ENCODE measurements at places on chromosomes 11 and 22. TPM values are rescaled to one million over a fixed set of nuclear protein-coding genes. Genes with fewer than 3 reads are reported as not detected.
A peak's percentile ranks its signal among the peaks of the same experiment; 100 is the strongest.

DNA sequence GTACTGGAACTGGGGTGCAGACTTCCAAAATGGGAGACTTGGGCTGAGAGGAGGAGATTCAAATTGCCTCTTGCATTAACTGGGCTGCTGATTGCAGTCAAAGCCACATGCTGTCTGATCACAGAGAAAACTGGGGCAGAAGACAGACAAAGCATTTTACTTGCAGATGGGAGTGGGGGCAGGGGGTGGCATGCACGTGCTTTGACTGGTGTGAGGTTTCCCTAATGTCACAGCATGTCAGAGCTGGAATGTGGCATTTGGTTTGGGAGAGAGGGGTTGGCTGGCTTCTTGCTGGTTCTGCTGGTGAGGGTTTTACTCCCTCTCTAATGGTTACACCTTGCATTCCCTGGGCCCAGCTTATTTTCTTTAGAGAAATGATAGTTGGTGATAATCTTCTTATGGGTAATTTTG is 2.9 kb downstream of the TUB start:
- DNase-seq = no peak

DNA sequence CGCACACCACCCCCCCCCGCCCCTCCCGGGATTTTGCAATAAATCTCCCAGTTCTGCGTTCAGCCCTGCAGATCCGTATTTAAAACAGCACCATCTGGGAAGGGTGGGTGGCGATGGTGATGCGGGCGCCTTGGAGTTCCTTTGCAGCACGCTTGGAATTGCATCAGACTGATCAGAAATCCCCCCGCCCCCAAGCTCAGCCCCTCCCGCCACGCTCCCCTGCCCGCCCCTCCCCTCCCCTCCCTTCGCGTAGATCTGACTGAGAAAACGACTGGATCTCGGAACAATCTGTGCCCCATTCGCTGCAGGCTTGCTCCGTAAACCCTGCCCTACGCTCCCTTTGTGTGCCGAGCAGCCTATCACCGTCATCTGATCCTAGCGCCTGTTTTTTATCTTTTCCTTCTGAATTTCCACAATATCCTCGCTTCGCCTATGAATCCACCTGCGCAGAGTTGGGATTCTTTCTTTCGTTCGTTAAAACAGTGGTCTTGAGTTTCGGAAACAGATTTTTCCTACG is 18.1 kb upstream of the BDNF start:
- peak; percentile 20 for DNase-seq

- no peak for DNase-seq
Observed at GRCh38 chr11:79783833-79784232, 343.0 kb upstream of the TENM4 start.

- no peak for DNase-seq
Observed at GRCh38 chr11:131579932-131580387, 209.5 kb downstream of the NTM start.

The RNF215 gene
- 9.0 TPM for total RNA-seq

GRCh38 chr22:18013947-18014346 is 10.4 kb downstream of the MICAL3 start:
- DNase-seq = no peak

The DDX25 gene
- total RNA-seq = 0.54 TPM

DNA sequence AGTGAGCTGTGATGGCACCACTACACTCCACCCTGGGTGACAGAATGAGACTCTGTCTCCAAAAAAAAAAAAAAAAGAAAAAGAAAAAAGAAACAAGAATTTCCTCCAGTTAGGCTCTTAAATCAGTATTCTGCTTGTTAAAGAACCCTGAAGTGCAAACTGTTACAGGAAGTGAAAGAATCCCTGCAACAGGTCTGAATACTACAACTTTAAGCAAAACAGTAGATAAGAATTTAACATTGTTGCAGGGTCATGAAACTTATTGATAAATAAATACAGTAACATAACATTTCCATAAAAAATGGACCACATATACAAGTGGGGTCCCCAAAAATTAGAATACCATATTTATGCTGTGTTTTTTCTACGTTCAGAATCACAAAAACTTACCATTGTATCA is 35.8 kb downstream of the FCHSD2 start:
- no peak for DNase-seq

GRCh38 chr22:49590381-49590780 is 237.3 kb downstream of the BRD1 start:
- DNase-seq = no peak

- no peak for DNase-seq
Observed at GRCh38 chr22:41563051-41563711, 2.4 kb downstream of the CSDC2 start.

- no peak for DNase-seq
Observed at GRCh38 chr11:103623933-103624332, 412.5 kb upstream of the DDI1 start.

The TESMIN gene
- total RNA-seq = 22.7 TPM

The LARGE2 gene
- 1.9 TPM for total RNA-seq

GRCh38 chr11:65663639-65664200 is 1.0 kb upstream of the RELA start:
- peak; percentile 68 for DNase-seq

The MYBPC3 gene
- 1.1 TPM for total RNA-seq

The NXPE2 gene
- 24.9 TPM for total RNA-seq

- peak; percentile 71 for DNase-seq
Observed at GRCh38 chr22:50473855-50474671, 772 bp downstream of the SBF1 start.

The CABP4 gene
- total RNA-seq = 1.9 TPM

GRCh38 chr11:130932086-130932712 is 15.9 kb upstream of the SNX19 start:
- DNase-seq = no peak
